CD4-positive, alpha-beta T cell treated with Interleukin-2 at 100 ng/mL for 4 hours (primary cell): ENCODE measurements at places on chromosomes 3 and 15.

- DNase-seq, result no peak
These were observed 357.7 kb downstream of the EFHB start for GRCh38 chr3:19576343-19576742.

- peak; percentile 49 for DNase-seq
These were observed 9.7 kb downstream of the PLA2G4D start for GRCh38 chr15:42084465-42085235.

DNA sequence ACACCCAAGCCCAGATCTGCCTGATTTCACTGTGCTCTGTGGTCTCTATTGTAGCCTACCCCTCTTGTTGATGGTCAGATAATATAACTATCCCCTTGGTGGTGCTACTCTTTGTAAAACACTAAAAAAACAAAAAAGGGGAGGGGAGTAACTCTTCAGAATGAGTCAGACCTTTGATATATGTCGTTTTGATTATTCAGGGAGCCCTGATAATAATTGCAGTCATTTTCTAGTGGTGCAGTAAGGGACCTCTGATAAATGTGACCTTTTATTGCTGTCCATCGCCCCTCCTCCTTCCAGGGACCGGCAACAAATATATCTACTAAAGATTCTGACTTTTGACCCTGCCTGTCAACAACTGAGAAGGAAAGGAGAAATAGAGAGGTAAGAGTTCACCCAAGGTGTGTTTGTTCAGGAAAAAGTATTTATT lies 45.1 kb upstream of the MAGI1 start:
- no peak for DNase-seq

DNA sequence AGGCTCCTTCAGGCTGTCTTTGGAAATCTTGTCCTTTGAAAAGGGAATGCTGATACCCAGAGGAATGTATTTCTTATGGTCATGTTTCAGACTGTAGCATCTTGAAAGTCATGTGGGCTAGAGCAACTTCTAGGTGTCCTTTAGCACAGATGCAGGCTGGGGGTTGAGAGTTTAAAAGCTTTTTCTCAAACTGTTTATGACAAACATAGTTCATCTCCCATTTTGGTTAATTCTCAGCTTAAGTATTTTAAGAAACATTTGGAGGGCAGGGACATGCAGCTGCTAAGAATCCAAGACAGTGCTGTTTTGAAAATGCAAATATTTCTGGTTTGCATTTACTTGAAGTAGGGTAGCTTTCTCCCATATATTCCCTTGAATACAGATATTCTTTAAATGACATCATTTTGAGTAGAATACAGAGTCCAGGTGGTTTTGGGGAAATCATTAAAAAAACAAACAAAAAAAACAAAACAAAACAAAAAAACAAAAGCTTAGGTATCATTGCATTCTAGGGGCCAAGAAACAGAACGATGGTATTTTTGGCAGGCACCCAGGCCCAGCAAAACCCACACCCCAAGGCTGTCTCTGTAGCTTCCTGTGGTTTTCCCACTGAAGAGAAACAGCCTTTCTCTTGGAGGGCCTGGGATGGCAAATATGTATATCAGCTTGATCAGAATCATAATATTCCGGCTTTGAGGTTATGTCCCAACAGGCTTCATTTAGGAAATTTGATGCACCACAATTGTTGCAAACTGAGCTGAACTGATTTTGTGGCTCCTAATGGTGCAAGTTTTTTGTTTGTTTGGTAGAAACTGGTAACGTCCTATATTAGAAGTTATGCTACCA lies 120.0 kb downstream of the ATG7 start:
- DNase-seq, result no peak

- DNase-seq, result no peak
These were observed 394.7 kb upstream of the LMCD1 start for GRCh38 chr3:8106921-8107320.

- DNase-seq, result no peak
These were observed 101.6 kb downstream of the MAGI1 start for GRCh38 chr3:65936908-65937638.

DNA sequence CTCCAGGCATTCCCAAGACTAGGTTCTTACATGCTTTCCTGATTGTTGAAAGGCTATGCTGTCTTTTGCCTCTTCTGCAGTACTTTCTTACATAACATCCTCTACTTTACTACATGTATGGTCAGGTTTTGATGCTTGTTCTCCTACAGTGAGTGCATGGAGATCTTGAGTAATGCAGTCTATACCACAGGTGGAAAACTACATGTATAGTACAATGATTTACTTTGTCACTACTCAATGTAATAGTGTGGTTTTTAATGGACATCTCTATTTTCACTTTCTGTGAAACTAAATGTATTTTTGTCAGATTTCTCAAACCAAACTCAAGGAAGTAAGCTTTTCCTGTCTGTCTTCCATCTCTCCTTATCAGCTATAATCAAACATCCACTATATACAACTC lies 657.0 kb downstream of the TUSC7 start:
- DNase-seq, result no peak

DNA sequence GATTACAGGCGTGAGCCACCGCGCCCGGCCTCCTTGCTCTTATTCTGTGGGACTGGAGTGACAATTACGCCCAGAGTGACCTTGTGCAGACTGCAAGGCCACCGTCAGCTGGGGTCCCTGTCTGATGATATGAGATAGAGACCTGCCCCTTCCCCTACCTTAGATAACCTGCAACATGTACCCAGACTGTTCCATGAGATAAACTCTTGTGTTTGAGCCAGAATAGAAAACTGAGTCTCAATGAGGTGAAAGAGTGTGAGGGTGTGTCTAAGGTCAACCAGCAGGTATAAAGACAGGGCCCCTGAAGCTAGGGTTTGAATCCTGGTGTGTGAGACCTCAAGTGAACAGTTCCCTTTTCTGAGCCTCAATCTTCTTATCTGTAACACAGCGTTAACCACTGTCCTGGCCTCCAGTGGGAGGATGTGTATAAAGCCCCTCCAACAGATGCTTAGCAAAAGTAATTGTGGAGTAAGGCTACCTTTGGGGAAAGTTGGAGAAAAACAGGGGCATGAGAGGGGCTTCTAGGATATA lies 6.0 kb downstream of the TADA3 start:
- no peak for DNase-seq

- DNase-seq, result no peak
These were observed 196.0 kb downstream of the NSUN3 start for GRCh38 chr3:94258851-94259250.

GRCh38 chr3:107850681-107851080 lies 240.2 kb downstream of the CD47 start:
- DNase-seq, result no peak

DNA sequence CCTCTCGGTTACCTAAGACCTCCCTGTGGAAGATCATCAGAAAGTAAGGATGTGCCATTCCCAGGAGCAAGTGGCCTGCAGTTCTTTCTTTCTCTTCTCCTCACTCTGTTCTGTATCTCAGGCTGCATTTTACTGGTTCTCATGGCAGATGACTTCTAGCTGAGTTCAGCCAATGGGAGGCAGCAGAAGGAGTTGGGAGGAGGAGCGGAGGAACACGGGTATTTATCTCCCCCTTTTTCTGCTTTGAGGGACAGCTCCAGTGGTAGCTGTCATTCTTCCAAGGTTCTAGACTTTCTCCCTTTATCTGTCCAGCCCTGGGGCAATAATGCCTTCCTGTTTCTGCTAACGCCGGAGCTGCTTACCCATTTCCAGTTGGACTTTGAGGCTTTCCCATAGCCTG lies 339.9 kb downstream of the NR2F2 start:
- DNase-seq, result no peak

DNA sequence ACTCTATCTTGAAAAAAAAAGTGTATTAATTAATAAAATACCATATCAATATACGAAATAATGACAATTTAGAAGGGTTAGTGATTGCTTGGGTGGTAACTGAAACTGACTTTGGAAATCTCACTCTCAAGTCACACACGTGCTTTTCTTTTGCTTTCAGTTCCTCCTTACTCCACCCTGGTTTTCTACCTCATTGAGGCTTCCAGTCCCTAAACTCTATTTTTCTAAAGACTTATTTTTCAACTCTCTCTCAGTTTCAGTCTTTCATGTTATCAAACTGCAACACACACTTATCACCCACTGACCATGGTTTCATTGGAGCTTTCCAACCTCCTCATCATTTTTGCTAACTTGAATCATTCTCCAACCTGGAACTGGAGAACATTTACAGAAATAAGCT lies 23.5 kb downstream of the IL12A start:
- DNase-seq, result no peak

GRCh38 chr15:92848852-92849598 lies 51.1 kb upstream of the CHD2 start:
- peak; percentile 82 for DNase-seq

- no peak for DNase-seq
These were observed 92.5 kb downstream of the UBE3A start for GRCh38 chr15:25346371-25346770.

DNA sequence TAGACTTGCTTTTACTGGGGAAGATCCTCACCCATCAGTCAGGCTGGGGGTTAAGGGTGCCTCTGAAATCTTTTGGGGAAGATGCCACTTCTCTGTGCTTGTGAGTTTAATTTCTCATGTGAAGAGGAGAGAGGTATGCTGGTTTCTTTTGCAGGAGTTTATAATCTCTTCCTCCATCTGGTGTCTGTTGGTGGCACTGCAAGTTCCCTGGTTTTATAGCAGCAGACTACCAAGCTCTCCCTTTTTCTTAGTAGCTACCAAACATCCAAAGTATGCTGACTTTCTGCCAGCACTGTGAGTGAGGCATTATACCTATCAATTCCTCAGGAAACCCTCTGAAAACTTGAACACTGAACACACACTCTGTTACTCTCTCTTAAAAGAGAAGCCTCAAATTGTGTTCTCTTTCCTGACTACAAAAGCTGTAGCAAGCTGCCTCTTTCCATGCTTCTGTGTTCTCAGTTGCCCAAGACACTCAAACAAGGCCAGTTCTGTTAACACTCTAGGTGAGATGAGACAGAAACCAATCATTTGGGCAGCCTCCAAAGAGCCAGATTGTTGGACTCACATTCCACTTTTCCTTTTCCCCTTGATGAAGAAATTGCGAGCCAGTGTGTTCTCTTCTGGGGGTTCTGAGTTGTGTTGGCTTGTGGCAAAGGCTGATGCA lies 299.5 kb downstream of the GAP43 start:
- DNase-seq, result no peak

GRCh38 chr3:116947809-116948208 lies 238.2 kb downstream of the TUSC7 start:
- DNase-seq, result no peak

DNA sequence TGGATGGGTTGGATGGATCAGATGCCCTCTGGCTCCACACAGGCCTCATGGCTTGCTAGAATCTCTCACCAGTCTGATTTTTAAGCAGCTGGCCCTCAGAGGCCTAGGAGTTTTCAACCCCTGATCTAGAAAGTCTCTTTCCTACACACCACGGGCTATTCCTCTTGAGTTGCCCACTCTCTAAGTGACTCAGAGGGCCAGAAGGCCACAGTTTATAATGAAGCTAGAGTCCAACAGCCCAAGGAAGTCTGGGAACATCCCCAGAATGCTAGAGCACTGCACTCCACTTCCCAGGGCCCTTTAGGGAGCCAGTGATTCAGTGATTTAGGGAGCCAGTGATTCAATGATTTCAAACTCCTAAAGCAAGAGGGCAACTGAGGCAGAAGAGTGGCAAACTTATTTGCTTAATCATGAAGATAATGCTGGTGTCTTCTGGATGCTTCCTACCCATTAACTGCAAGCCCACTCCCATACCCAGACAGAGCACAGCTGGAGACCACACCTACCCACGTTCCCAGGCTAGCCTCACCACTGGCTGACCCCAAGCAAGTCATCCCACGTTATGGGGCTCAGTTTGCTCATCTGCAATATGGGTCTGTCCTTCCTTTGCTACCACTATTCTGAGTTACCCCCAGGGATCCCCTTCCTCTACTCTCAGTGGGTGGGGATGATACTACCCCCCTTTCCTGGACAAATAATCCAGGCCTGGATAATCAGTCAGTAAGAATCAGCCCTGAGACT lies 36.7 kb downstream of the ABTB1 start:
- no peak for DNase-seq

DNA sequence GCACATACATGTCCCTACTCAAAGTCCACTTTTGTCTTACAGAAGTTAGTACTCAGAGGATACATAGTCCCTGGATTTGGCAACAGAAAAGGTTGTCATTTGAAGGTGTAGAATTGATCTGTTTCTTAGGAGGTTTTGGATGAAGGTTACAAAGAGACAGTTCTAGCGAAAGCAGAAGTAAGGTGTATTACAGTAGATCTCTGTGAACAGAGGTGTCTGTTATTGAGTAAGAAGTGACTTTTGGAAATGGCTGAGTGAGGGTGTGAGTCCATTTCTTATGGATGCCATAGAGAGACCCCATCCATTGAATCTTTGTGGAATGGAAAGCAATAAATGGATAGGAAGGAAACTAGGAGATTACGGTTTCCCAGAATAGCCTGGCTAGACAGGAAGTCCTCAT lies 5.6 kb downstream of the ZNF662 start:
- DNase-seq, result no peak

- no peak for DNase-seq
These were observed 145.7 kb upstream of the NPHP3 start for GRCh38 chr3:132867956-132868355.

GRCh38 chr3:171465763-171466162 lies 5.6 kb upstream of the TNIK start:
- no peak for DNase-seq

GRCh38 chr3:129783470-129783869 lies 110.0 kb downstream of the TMCC1 start:
- no peak for DNase-seq

GRCh38 chr15:40306908-40307307 lies 827 bp downstream of the PLCB2 start:
- DNase-seq, result no peak

GRCh38 chr3:126194713-126195305 lies 14.4 kb upstream of the ALDH1L1 start:
- no peak for DNase-seq

- no peak for DNase-seq
These were observed 70.4 kb downstream of the DLG1 start for GRCh38 chr3:197227780-197228574.

DNA sequence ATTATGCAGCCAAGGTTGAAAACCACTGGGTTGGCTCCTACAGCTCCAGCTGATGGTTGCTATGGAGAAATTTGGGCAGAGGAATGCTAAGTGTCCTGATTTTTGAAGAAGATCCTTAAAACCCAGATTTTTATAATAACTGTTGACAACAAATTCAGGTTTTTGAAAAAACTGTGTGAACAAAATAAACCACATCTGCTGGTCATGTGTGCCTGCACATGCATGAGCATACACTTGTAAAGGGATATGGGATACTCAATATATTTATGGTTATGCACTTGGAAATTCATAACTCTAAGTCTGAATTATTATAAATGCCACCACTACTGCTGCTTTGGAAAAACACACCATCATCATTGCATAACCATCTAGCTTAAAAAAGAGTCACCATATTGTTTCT lies 133.7 kb downstream of the THRB start:
- no peak for DNase-seq

- DNase-seq, result no peak
These were observed 25.7 kb upstream of the GOLIM4 start for GRCh38 chr3:168121184-168122017.

DNA sequence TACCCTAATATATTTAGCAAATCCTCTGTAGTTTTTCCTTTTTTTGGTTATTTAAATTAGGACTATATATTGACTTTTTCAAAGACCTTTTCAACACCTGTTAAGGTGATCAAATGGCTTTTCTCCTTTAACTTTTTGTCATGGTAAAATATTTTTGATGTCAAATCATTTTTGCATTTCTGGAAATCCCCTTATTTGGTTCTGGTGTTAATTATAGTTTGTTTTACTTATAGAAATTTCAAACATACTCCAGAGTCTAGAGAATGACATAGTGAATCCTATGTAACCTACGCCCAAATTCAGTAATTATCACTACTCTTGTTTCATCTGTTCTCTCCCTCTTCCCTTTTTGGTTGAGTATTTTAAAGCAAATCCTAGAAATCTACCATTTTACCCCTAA lies 121.3 kb upstream of the TBL1XR1 start:
- no peak for DNase-seq
